ENCODE measurements at places on chromosomes 16 and 17.

- no peak for DNase-seq
Measured at GRCh38 chr16:5305023-5305422, 207.4 kb upstream of the EEF2KMT start.

DNA sequence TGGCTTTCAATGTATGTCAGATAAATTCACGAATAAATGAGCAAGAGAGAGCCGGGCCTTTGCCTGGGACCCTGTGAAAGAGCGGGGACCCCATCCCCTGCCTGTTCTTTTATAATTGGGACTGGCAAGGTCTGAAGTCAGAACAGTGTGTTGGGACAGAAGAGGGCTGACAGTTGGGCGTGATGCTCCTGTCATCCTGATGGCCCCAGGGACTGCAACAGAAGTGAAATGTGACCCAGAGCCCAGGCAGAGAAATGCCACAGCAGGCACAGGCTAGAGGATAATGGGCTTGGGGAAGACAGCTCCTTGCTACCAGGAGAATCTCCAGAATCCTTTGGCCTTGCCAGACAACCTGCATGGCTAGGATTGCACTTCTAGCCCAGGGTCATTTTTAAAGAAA, 37.9 kb downstream of the GSG1L start:
- DNase-seq: no peak

GRCh38 chr16:55754056-55754455, 78.8 kb downstream of the CES1 start:
- DNase-seq: no peak

DNA sequence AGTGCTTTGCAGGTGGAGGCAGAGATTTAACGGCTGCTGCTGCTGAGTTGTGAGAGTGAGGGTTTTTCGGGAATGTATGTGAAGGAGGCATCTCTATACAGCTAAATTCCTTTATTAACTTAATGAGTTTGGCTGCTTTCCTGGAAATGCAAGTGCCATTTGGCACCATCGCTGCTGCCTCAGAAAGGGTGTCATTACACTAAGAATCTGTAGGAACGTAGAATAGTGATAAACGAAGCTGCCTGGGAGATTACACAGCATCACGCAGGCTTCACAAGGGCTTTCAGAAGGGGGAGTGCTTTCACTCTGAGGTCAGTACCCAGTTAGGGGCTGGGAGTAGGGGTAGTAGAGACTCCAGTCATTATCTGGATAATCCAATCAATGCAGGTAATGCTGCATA, 14.1 kb upstream of the NLRP1 start:
- DNase-seq: no peak

GRCh38 chr17:83070800-83071341, 8.5 kb upstream of the METRNL start:
- DNase-seq: no peak

- DNase-seq: no peak
Measured at GRCh38 chr16:66608241-66609138, 4.0 kb downstream of the CMTM3 start.

DNA sequence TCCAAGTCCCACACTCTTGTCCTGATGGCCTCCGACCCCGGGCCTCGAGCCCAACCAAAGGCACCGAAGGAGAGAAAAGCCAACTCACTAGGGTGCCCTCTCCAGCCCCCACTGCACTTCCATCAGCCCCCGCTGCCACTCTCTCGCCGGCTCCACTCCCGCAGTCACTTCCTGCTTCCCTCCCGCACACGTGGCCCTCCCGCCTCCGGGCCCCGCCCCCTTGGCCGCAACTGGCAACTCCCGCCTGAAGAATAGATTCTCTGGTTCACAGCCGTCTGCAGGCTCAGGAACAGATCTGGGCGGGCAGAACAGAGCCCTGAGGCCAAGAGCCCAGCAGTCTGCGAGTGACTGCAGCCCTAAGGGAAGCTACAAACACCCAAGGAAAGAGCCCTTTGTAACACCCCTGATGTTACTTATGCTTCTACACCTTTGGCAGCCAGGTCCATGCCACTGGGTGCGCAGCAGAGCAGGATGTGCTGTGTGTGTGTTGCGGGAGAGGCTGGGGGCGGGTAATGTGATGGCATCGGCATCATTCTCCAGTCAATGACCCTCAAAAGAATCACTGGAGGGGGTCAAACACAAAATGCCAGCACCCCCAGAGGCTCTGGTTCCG, at the start of gene SLC39A11:
Gene SLC39A11, minus strand, starts transcription at position 166 of the 613 bp plus-strand sequence. CDS start 3,924 bp downstream, outside the sequence.
- peak; percentile 75 for DNase-seq

- DNase-seq: no peak
Measured at GRCh38 chr17:7580604-7581575, 1.5 kb downstream of the CD68 start.

DNA sequence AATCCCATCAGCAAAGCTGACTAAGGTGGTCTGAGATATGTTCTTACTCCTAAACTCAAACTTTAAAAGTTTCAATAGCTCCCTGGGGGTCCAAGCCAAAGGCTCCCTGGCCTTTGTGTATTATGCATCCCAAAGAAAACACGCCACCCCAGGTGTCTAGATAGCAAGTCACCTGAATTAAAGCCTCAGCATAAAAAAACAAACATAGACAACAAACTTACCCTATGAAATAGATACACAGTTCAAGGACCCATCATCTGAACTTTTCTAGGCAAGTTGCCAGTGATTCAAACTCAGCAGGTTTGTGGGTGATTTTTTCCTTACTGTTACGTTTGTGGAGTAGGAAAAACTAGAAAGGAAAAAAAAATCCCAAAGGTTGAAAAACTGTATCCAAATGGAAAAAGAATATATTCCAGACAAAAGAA, 12.5 kb downstream of the CMTM3 start:
- no peak for DNase-seq

GRCh38 chr16:11675561-11676511, 7.6 kb downstream of the SNN start:
- DNase-seq: no peak

GRCh38 chr17:13462146-13462545, 139.6 kb downstream of the HS3ST3A1 start:
- DNase-seq: peak; percentile 54

DNA sequence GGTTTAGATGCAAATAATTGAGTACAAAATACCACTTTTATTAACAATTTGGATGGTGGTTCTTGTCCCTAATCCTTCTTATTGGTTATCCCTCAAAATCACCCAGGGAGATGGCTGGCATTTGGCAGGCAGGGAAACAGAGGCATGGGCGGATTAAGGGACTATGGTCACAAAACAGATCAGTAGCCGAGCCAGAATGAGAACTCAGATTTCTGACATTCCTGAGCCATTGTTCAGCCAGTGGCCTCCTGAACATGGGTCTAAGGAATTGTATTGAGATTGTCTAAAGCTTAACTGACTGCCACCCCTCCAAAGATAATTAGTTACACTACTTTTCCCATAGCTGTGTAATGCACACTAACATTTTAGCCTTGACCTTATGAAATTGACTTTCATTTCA, 88.4 kb downstream of the CHD9NB start:
- no peak for DNase-seq

- no peak for DNase-seq
Measured at GRCh38 chr16:54334208-54334607, 47.6 kb upstream of the IRX3 start.

GRCh38 chr17:6435968-6436367, 1.0 kb upstream of the AIPL1 start:
- peak; percentile 29 for DNase-seq

- DNase-seq: no peak
Measured at GRCh38 chr17:21034340-21035235, 8.2 kb downstream of the USP22 start.

- DNase-seq: no peak
Measured at GRCh38 chr17:34782271-34782670, 179.0 kb downstream of the CCT6B start.

GRCh38 chr16:31872201-31872600, 1.4 kb upstream of the ZNF267 start:
- DNase-seq: no peak

DNA sequence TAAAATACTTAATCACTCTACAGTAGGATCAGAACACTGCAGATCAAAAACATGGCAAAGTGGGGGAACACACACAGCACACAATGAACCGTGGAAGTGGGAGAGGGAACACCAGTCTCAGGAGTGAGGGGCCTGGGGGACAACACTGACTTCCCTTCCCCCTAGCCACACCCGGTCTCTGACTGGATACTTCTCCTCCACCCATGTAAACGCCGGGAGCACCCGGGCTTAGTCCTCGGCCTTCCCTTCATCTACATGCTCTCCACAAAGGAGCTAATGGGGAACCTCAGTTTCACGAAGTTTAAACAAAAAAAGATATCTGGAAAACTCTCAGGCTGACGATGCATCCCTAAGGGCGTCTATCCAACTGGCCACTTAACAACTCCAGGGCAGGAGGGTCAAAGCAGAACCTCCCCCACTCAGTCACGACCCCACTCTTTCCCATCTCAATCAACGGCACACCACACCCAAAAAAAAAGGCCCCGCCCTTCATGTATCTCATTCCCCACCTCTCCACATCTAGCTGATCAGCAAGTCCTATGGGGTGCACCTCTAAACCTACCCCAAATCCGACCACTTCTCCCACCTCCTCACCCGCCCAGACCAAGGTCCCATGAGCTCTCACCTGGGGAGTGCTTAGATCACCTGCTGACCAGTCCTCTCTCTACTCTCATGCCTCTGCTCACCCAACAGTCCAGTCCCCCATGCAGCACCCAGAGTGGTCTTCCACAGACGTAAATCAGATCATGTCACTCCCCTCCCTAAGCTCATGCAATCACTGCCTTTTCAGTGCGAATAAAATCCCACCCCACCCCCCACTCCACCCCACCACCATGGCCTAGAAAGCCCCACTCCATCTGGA, 7.4 kb downstream of the ZDHHC7 start:
- DNase-seq: no peak

GRCh38 chr16:55476625-55477533, 2.1 kb upstream of the MMP2 start:
- no peak for DNase-seq

DNA sequence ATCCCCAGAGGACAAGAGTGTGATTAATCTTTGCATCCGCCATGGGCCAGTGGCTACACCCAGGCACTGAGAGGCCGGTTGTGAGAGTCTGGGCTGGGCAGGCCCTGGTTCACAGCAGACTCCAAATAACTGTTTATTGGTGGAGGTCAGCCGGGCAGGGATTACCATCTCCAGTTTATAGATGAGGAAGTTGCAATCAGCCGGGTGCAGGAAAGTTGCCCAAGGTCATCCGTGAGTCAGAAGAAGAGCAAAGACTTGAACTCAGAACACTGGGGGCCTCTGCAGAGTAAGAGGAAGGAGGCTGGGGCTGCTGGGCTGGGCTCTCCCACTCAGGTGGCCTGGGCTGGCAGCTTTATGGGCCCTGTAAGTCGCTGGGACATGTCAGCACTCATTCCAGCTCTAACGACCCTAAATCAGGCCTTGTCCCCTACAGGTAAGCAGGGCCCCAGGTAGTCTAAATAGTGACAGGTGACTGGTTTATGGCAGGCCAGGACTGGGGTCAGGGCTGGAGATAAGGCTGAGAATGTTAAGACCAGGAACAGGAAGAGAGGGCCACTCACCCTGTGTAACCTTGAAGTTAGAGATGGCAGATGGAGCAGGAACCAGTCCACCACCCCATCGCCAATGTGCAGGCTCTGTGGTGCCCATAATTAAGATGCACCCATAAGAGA, 2.1 kb upstream of the CA4 start:
- no peak for DNase-seq

- DNase-seq: no peak
Measured at GRCh38 chr17:804541-805435, 22.6 kb downstream of the MRM3 start.

DNA sequence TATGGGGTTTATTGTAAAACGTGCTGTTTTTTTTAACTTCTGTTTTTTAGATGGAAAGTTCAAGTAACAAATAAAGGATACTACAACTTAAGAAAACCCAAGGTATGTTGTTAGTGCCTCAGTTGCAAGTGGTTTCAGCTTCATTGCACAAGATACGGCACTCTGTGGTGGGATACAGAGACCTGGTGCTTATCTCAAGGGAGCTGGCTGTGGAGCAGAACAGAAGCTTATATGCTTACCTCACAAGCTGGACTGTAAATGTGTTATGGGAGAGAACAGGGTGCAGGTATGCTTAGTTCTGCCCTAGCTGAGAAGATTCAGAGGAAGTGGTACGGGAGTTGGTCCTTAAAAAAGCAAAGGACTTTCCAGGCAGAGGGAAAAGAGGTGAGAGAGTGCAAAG, 15.2 kb downstream of the DGKE start:
- no peak for DNase-seq

DNA sequence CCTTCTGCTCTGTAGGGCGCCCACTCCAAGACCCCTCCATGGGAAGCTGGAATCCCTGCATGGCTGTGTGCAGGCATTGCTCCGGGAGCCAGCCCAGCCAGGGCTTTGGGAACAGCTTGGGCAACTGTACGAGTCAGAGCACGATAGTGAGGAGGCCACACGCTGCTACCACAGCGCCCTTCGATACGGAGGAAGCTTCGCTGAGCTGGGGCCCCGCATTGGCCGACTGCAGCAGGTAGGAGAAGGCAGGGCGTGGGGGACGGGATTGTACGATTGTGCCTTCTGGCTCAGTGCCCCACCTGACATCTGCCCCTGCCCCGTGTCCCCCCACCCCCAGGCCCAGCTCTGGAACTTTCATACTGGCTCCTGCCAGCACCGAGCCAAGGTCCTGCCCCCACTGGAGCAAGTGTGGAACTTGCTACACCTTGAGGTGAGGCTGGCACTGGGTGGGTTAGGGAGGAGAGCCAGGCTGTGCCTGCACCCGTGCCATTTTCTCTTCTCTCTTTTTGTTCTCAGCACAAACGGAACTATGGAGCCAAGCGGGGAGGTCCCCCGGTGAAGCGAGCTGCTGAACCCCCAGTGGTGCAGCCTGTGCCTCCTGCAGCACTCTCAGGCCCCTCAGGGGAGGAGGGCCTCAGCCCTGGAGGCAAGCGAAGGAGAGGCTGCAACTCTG, 8.7 kb upstream of the TMEM88 start:
- DNase-seq: no peak

DNA sequence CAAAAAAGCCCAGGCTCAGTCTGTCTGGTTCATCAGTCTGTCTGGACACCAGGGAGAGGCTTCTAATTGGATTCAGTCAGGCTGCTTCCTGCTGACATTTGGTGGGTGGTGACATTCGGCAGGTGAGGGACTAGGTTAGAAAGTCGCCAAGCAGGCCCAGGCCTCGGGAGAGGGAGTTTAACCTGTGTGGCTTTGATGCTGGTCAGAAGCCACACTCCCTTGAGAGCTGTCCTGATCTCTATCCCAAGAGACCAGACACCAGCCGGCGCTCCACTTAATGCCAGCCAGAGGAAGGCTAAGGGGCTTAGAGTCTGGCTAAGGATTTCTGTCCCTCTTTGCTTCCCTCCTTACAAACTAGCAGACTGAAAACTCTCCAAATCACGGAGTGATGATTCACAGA, 135.0 kb downstream of the GSG1L start:
- no peak for DNase-seq

- no peak for DNase-seq
Measured at GRCh38 chr17:29196769-29197515, 16.7 kb upstream of the MYO18A start.

DNA sequence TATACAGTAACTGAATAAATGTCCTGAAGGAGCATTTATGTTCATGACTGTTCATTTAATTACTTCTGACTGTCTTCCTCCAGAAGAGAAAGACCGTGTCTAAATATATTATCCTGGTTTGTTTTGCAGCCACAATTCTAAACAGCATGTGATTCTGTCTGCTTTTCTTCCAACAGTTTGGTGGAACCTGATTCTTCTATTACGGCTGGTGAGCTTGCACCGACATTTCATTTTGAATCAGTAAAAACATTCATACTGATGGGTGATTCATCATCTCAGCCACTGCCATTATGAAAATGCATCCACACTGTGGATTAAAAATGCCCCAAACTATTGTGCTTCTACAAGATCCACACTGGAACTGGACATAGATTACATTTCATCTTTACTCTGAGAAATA, 16.9 kb downstream of the KNOP1 start:
- DNase-seq: no peak

Data from AG09309 (cell line).